Germinal center (tissue), 1 donor: ENCODE measurements at places on chromosomes 5 and 9.
A peak's percentile ranks its signal among the peaks of the same experiment; 100 is the strongest.

GRCh38 chr5:60636001-60636400 lies 64.0 kb downstream of the DEPDC1B start:
- no peak for DNase-seq

DNA sequence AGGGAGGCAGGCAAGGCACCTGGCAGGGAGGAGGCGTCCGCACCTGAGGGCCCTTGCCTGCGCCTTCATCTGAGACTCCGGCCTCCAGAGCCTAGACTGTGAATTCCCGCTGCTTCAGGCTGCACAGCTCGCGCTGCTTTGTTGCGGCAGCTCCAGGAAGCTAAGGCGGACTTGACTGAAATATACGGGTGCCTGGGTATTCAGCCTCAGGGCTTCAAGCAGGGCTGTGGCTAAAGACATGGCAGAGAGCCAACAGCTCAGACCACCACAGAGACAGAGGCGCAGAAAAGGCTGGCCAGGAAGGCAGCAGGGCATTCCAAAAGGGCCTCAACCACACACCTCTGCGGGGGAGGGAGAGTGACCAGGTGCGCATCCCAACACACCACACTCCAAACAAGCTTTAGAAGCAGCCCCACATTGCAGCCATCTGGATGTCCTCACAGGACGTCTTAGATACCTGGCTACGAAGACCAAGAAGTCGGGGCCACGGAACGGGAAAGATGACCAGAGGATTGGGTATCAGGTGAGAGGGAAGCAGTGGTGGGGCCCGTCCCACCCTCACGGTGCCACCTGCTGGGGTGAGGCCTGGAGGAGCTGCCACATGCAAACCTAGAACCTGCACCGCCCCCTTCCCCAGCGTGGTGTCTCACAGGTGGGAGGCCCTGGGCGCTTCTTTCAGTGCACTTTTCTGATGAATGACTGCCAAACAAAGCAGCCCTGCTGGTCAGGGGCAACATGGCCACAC lies 1.7 kb upstream of the DPH7 start:
- DNase-seq: no peak

- no peak for DNase-seq
Observed at GRCh38 chr5:16740066-16740810, 123.4 kb upstream of the RETREG1 start.

GRCh38 chr9:124016175-124017050 lies 4.8 kb downstream of the LHX2 start:
- DNase-seq: no peak

DNA sequence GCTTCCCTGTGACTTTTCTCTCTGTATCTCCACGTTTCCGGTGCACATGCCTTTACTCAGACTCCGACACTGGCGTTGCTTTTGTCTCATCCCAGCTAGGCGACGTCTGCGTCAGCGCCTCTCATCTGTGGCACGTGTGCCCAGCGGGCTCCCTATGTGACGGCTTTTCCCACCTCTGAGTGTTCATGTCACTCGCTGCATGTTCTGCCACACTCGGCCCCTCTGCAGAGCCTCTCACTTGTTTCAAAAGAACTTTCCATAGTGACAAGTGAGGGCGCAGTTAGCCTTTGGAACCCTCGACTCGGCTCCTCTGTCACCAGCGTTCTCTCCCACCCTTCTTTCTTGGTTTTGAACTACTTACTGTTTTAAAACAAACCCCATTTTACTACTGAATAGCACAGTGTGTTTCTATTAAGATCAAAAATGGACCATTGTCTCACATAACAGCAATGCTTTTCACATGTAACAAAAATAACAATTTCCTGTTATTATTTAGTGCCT lies 113.4 kb upstream of the CACNA1B start:
- DNase-seq: no peak

DNA sequence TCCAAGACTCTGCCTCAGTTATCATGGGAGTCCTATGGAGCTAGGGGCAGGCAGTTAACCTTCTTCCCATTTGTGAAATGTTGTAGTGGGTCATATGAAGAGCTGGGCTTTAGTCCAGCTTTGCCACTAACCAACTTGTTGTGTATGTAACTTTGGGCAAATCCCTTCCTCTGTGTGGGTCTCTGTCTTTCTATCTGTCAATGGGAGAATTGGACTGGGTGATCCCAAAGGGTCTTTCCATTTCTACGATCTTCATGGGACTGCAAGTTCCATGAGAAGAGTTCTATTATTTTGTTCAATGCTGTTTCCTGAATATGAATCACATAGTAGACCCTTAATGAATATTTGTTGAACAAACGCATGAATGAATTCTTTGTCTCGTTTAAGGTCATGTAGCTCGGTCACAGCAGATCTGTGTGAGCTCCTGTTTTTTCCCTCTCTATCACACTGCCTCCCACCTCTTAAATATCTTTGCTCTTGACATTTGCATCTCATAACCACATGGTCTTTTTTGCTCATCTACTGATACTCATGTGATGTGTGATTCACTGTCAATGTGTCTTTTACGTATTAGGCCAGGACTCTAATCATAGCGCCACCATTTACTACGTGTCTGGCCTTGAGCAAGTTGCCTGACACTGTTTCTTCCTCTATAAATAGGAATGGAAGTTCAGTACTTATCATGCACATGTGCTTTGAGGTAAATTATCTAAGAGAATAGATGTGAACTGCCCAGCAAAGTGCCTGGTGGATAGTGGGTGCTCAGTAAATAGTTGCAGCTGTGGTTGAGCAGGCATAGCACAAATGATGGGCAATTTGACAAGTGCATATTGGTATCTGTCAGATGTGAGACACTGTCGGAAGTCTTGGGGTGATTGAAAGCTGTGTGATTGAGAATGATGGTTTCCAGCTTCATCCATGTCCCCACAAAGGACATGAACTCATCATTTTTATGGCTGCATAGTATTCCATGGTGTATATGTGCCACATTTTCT lies 37.4 kb downstream of the PTTG1 start:
- DNase-seq: no peak

DNA sequence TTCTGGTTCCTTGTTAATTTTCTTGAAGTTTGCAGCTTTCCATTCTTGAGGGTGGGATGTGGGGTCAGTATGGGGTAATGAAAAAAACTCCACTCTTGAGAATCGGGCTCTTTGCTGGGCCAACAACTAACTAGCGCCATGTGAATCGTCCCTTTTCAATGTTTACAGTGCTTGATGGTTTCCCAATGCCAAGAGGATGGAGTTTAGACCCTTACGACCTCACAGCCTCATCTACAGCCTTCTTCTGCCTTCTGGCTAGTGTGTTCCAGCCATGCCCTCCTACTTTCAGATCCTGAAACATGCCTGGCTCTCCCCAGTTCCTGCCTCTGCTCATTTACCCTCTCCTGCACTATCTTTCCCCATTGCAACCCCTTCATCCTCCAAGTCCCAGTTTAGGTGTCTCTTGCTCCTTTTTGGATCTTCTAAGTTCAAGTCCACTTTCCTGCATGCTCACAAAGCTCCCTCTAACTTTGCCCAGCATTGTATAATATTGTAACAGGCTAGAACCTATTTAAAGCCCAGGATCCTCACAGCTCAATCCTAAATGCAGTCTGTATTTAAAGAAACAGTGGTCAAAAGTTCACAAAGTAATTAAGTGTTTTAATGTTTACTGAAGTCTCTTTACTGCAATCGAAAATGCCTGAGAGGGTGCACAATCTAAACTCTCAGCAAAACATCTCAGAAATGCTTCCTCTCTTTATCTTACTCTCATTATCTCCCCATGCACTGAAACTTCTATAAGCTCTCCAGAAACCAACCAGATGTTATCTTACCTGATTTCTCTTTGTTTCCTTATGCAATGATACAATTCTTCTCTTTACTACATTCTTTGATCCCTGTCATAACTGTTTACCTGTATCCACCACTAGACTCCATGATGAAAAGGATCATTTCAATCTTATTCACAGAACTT lies 20.6 kb upstream of the CAST start:
- no peak for DNase-seq

DNA sequence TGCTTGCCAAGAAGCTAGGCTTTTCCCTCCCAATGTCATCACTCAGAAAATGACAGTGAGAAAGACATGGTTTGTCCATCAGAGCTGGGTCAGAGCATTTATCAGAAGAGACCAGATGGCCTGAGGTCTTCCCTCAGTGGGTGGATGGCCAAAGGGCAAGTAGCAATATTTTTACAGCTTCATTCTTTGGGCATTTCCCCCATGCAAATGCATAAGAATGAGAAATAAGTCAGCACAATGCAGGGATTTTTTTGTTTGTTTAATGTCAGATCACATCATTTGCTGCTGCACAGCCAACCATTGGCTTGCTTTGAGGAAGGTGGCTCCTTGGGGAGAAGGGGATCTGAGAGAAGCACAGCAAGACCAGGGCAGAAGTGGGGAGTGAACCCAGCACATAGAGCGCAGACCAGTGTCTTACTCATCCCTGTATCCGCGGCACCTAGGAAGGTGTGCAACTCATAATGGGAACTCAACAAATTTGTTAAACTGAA lies 209.6 kb downstream of the SEMA6A start:
- DNase-seq: no peak

DNA sequence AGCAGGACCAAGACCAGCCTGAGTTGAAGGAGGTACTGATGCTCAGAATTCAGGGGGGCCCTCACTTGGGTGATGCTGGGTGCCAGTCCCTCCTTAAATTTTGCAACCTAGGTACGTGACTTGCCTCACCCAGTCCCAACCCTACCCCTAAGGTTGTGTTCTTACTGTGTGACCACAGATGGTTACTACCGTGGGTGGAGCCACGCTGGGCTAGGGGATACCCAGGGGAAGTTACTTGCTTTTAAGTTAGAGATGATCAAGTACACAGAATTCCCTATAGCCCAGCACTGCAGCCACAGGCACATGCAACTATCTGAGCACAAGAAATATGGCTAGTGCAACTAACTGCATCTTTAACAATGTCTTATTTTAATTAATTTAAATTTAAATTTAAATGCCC lies 32.9 kb downstream of the NXNL2 start:
- DNase-seq: no peak

GRCh38 chr5:43041669-43042175 lies 1.6 kb upstream of the ANXA2R start:
- DNase-seq: peak; percentile 16

- DNase-seq: no peak
Observed at GRCh38 chr5:21689587-21689986, 1163.6 kb downstream of the CDH12 start.

- no peak for DNase-seq
Observed at GRCh38 chr5:151674626-151675610, 11.8 kb downstream of the SPARC start.

DNA sequence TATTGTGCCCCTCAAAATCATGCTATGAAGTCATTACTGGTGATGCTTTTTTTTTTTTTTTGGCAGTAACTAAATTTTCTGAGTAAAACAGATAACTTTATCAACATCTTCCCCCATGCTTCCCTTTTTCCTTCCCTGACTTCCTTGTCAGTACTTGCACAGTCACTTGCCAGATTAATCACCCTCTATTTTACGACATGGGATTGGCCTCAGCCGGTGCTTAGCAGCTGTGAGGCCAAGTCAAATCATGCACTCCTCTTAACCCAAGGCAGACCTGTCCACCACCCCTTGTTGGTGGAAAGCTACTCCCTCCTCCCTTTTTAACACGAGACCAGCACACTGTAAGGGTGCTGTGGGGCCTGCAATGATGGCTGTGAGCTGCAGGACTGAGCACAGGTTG lies 118.0 kb upstream of the OTULINL start:
- no peak for DNase-seq

GRCh38 chr5:95543017-95543705 lies 11.6 kb downstream of the SKIC3 start:
- DNase-seq: no peak

- DNase-seq: no peak
Observed at GRCh38 chr9:125822902-125823301, 75.7 kb downstream of the PBX3 start.

DNA sequence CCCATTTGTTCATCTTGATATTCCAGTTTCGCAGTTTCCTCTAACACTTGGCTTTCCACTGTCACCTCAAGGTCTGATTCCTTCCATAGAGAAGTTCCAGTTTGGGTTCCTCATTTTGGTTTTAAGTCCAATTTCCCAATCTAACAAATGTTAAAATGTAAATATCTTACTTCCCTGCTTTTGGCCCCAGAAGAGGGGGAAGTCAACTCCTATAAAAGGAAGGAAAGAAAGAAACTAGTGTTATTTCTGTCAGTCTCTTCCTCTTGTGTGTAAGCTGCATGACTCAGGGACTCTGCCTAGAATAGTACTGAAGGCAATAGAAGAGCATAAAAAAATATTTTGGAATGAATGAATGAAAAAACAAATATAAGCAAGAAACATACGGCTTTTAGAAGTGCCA lies 127.5 kb upstream of the CCNG1 start:
- DNase-seq: no peak
